Regular cardiac myocyte (primary cell): ENCODE measurements at places on chromosomes 11 and 22. TPM values are rescaled to one million over a fixed set of nuclear protein-coding genes. Genes with fewer than 3 reads are reported as not detected.

Gene P2RY2
- total RNA-seq, result 0.28 and 0.38 TPM in 2 replicates

Gene KCNK4
- total RNA-seq, result not detected in 2 replicates

Gene SLC5A1
- total RNA-seq, result not detected in 2 replicates

Gene CDC42BPG
- 0.19 and 1.1 TPM in 2 replicates for total RNA-seq

Gene FADS3
- 92.8 and 113 TPM in 2 replicates for total RNA-seq

Gene SCN3B
- total RNA-seq, result under 0.01 TPM in 1 of 2 replicates, not detected in the other

Gene WNT7B
- under 0.01 and 0.58 TPM in 2 replicates for total RNA-seq

Gene SPON1
- total RNA-seq, result 0.19 and 0.85 TPM in 2 replicates

Gene SGSM1
- under 0.01 and 0.28 TPM in 2 replicates for total RNA-seq

Gene BBOX1
- 0.19 TPM in 1 of 2 replicates, not detected in the other for total RNA-seq

Gene CDHR5
- total RNA-seq, result not detected in 2 replicates

Gene HEPHL1
- total RNA-seq, result under 0.01 TPM in 1 of 2 replicates, not detected in the other

Gene OR52A1
- total RNA-seq, result not detected in 2 replicates

Gene SORL1
- total RNA-seq, result 1.7 and 5.2 TPM in 2 replicates

Gene OR51I1
- 0.28 TPM in 1 of 2 replicates, not detected in the other for total RNA-seq
